GM13977 (cell line): ENCODE measurements at places on chromosomes 7 and 10.
A peak's percentile ranks its signal among the peaks of the same experiment; 100 is the strongest.

DNA sequence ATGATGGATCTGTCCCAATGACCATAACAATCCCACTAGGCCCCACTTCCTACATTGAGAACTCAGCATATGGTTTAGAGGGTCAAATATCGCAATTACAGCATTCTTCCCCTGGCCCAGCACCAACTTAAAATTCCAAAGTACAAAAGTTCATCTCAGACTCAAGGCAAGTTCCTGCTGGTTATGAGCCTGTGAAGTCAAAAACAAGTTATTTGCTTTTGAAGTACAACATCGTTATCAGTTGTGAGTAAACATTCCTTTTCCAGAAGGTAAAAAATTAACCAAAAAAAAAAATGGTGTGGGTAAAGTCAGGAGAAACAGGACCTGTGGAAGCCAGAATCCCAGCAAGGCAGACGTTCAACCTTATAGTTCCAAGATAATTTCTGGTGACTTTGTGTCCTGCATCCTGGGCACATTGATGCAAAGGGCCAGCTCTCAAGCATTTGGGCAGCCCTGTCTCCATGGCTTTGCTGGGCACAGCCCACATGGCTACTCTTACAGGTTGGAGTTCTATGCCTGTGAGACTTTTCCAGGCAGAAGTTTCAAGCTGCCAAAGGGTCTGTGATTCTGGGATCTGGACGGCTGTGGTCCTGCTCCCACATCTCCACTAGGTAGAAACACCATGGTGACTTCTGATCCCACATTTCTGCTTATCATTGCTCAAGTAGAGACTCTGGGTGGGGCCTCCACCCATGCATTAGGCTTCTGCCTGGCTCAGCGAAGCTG, 37.5 kb downstream of the AKR1C8 start:
- DNase-seq: no peak

GRCh38 chr10:30047924-30048531, 11.4 kb downstream of the JCAD start:
- no peak for DNase-seq

GRCh38 chr7:29637374-29637773, 73.7 kb downstream of the PRR15 start:
- no peak for DNase-seq

DNA sequence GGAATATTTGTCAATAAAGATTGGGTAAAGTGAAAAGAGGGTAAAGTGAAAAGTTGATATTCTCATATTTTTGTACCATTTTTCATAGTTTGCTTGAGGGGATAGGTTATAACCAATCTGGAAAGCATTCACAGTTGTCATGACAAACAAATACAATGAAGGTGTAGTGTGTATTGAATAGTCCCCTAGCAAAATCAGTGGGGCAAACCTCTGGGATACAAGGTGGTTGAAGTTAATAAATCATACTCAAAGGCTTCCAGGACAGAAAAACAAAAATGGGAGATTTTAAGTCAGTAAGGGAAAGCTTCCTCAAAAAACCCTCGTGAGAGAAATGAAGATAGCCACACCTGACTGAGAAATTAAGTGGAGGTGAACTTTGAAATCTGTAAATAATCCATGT, 39.4 kb downstream of the PHTF2 start:
- no peak for DNase-seq

DNA sequence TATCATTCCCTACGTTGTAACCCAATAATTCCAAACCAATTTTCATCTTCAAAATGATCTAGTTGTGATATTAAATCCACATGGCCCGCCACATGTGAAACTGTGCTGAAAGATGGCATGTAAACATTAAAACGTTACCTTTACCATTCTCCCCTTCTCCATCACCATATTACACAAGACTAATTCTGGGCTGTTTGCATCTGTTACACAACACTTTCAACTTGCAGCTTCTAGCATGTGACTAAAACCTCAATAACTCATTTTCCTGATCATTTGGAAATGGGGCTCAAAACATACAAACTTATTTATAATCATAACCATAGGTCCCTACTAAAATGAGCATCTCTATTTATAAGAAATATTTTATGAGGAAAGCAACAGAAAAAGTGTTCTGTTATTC, 4.7 kb downstream of the MTERF1 start:
- no peak for DNase-seq

GRCh38 chr7:38215115-38215514, 37.1 kb downstream of the STARD3NL start:
- no peak for DNase-seq

- no peak for DNase-seq
These were observed 237.2 kb upstream of the AKR1E2 start for GRCh38 chr10:4588824-4589223.

DNA sequence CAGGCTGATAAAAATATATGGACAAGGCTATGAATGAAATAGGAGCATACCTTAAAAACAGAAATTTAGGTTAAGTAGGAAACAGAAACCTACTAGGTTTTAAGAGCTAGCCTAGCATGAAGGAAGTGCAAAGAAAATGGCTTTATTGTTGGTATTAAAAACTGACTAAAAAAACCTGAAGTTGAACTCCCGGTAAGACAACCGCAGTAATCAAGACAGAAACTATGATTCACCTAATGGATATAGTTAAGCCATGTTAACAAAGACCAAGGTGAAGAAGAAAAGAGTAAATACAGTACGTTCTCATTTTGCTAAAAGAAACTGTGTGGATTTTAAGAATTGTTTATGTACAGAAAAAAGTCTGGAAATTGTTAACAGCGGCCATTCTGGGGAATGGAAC, 2.5 kb downstream of the RTKN2 start:
- DNase-seq: no peak

DNA sequence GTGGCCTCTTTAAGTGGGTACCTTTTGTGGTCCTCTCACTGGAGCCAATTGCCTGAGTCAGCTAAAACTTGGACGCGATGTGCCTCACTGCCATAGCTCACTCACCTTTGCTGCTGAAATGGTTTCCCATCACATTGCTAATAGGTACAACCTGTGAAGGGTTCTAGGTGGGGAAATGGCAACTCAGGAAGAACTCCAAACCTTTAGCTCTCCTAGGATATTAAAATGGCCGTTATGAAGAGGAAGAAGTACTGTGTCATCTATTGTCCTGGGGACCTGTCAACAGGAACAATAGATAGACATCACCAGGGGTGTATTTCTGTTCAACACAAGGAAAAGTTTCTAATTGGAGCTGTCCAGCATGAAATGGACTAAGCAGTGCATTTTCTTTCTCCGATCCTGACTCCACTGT, 1.2 kb upstream of the ZNF655 start:
- no peak for DNase-seq

GRCh38 chr10:33334153-33334804, at the start of gene NRP1:
NRP1 (minus strand) TSS chr10:33334667; CDS start chr10:33334382, 285 bp downstream.
- DNase-seq: peak; percentile 54

DNA sequence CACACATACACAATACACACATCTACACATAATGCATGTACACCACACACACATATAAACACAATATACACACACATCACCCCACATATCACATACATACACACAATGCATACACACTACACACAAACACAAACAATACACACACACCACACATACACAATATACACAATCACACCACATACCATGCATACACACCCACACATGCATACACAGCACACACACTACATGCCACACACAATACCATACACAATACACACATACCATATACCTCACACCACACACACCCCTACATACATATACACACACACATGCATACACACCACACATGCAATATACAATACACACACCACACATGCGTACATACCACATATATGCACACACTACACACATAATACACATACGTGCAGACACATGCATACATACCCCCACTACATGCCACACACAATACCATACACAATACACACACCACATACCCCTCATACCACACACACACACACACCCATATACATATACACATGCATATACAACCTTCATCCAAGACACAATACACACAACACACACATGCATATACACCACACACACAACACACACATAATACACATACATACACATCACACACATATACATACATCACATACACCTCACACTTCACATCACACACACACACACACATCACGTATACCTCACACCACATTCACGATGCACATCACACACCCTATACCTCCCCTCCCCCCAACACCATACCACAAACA, 34.0 kb downstream of the PSMC2 start:
- no peak for DNase-seq

DNA sequence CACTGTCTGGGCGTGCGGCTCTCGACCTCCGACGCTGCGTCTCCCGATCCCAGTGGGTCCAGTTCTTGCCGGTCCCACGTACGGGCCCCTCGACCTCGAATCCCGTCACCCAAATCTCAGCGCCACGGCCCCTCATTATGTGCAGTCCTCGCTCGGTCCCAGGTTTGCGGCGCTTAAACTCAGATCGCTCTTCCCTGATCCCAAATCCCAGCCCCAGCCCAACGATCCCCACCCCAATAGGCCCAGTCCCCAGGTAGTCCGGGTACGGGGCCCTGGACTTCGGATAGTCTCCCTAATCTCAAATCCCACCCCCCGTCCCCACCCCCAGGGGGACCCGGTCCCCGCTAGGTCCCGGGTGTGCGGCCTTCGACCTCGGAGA, 666 bp downstream of the HNRNPF start:
- DNase-seq: no peak

GRCh38 chr10:13213163-13213562, 21.0 kb downstream of the UCMA start:
- no peak for DNase-seq

- no peak for DNase-seq
These were observed 22.1 kb upstream of the VOPP1 start for GRCh38 chr7:55594414-55594813.

GRCh38 chr7:142438235-142438922, 180.5 kb upstream of the PRSS58 start:
- peak; percentile 25 for DNase-seq

- no peak for DNase-seq
These were observed 155.9 kb upstream of the EGR2 start for GRCh38 chr10:62972103-62972502.
